D721Med (cell line): ENCODE measurements at places on chromosomes 1 and 21.

DNA sequence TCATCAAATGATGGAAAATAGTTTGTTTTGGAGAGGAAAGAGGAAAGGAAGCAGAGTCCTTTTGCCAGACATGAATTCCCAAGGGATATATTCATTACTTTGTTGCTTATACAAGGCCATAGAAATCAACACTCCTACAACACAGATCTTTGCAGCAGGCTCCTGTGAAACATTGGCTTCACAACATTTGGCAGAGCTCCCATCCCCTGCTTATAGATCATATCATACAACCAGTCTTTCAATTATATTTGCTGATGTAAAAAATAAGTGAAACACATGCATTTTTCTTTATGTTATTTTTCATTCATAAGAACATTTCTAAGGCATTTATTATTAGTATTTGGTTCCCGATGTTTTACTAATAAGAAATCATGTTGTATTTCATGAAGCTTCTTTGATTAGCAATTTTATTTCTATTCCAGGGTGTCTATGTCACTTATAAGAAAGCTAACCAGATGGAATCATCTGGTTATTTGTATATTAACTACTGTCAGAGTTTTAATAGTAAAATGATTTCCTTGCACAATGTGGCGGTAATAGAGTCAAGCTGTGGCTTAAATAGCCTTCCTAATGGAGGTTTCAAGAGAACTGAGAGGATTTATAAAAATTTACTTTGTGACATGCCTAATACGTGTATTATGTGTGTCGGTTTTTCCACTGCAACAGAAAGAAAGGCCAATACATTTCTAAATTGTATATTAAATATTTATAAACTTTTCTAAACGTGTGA is 470.3 kb upstream of the NCAM2 start:
- no peak for DNase-seq

DNA sequence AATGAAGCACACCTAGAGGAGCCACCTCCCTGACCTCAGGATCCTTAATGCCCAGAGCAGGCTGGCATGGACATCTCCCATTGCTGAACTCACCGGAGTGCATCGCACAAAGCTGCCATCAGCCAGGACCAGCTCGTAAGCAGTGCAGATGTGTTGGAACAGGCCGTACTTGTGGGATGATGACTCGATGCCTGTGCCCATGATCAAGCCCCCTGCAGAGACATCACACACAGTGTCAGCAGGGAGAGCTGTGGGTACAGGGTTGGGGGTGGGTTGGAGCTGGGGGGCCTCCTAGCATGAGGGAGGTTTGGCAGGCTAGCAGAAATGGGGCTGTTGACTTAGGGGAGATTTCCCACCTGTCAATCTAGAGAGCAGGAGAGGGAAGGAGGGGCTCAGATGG is 12.0 kb downstream of the DHCR24 start:
- no peak for DNase-seq

- peak; percentile 76 for DNase-seq
These were observed 3.4 kb downstream of the KIF21B start for GRCh38 chr1:201020040-201020591.

DNA sequence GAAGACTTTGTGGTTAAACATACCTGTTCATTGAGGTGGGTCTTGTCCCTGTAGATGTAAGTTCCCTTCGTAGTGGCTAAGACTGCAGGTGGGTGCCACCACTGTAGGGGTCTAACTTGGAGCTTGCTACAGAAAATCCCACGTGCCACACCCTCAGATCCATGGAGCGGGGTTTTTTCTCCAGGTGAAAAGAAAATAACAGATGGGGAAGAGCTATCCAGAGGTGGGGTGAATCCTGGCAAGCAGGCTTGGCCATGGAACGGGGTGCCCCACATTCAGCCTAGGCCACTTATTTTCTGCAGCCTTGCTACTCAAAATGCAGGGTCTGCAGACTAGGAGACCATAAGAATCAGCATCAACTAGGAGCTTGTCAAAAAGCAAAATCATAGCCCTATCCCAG is 24.0 kb downstream of the EXOC8 start:
- DNase-seq, result no peak

GRCh38 chr1:212621043-212621948 is 12.7 kb downstream of the ATF3 start:
- no peak for DNase-seq

- no peak for DNase-seq
These were observed 39.3 kb downstream of the L1TD1 start for GRCh38 chr1:62233926-62234450.

DNA sequence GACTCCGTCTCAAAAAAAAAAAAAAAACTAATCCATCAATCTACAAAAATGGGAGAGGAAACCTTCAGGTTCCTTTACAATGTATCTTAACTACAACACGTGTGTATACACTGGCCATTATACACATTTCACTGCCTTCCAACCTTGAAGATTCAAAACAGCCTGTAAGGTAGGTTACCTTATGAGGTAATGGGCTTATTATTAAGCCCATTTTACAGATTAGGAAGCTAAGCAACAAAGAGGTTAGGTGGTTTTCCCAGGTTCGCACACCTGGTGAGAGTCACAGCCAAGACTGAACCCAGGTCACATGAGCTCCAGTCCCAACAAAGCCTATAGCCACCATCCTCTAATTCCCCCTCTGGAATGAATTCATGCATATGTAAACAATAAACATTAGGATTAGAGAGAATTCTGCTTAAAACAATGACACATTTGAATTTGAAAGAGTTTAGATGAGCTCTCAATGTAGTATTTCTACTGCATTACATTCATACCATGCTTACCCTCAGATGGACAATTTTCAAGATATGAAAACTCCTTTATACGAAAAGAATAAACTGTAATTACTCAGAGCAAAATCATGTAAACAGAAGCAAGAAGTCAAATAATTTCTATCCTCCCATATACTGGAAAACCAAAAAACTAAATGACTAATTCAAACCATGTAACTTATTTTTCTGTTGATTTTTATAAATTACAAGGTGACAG is 54.8 kb downstream of the EIF4G3 start:
- no peak for DNase-seq

DNA sequence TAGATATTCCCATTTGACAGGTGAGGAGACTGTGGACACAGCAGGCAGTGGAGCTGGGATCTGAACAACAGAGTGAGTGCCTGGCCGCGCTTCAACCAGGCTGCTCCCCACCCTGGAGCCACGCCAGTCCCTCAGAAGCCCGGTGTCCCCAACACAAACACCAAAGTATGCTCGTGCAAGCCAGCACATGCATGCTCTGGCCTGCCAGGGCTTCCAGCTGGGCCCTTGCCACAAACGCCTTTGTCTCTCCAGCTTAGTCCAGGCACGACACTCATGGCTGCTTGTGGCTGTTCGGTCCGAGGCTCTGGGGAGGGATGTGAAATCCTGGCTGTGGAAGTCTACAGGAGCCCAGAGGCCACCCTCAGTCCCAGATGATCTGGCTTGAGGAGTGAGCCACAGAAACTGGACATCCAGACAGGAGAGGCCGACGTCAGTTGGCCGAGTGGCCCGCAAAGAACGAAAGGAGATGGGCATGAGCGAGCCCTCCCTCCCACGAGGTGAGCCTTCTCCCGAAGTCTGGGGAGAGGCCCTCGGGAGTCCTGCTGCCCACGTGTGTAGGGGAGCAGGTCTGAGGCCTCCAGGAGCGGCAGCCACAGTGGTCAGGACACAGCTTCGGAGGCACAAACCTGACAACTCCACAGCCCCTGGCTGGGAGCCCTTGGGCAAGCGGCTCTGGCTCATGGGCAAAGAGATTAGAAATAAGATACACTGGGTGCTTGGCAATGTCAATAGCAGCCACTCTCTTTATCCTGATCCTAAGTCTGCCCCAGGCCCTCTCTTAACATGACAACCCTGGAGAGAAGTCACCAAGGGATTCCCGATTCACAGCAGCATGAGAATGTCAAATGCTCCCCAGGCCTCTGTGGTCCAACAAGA is 117.1 kb upstream of the IFFO2 start:
- no peak for DNase-seq

DNA sequence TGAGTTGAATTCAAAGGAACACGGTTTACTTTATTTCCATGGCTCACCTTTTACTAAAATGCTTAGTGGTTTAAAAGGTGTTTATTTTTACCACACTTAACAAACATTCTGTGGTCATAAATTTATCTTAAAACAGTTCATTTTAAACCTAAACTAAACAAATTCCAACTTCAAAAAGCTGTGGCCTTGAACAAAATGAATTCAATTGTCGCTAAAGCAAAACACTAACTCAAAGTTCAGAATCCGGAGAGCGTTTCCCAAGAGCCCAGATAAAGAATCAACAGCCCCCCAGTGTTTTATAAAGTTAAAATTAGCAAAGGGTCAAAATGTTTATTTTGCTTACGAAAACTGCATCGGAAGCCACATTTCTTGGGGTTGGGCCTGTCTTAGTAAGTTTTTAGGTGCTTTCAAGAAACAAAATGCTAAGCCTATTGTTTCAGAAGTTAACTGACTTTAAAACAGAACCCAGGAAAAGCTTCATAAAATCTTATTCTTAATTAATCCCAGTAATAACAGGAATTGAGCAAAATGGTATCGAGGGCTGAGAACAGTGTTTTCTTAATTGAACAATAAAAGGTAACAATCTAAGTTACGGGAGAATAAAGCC is 1.3 kb downstream of the PUM1 start:
- DNase-seq, result no peak

- DNase-seq, result no peak
These were observed 103.7 kb downstream of the COQ8A start for GRCh38 chr1:227043755-227044154.

GRCh38 chr21:35149698-35150097 is 100.6 kb upstream of the RUNX1 start:
- no peak for DNase-seq

GRCh38 chr1:72283307-72284083 is 1.2 kb upstream of the NEGR1 start:
- DNase-seq, result no peak

DNA sequence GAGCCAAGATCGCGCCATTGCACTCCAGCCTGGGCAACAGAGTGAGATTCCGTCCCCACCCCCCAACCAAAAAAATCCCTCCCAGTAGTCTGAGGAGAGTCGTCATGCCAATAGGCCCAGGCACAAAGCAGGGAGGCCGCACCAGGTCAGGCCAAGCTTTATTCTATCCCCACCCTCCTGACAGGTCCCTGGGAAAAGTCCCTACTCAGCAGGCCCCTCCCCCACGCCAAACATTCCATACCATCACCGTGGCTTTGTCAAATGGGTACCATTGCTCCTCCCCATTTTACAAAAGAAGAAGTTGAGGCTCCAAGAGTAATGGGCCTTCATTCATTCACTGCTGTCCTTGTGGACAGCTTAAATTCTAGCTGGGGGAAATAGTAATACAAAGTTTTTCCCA is 5.3 kb downstream of the GPR3 start:
- DNase-seq, result no peak

GRCh38 chr1:115677565-115677964 is 35.8 kb downstream of the VANGL1 start:
- no peak for DNase-seq

DNA sequence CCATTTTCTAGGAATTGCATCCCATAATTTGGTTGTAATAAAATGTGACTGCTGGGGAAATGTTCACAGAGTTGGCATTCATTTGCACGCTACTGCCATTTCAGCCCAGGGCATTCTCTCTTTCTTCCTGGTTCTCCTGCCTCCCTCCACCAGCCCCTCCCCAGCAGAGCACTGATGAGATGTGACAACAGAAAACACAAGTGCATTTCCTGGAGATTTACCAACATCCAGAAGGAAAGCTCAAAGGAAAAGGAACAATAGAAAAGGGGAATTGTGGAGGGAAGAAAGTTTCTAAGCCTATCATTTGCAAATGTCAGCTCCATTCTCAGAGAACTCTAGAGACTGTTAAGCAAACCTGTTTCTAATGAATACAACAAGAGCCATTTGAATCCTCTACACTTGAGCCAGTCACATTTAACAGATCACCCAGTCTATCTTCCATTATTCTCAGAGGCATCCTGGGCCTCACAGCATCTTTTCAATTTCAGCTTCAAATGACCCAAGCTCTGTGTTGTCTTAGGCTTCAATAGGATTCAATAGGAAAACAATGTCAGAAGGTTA is 395.6 kb upstream of the PBX1 start:
- DNase-seq, result no peak

DNA sequence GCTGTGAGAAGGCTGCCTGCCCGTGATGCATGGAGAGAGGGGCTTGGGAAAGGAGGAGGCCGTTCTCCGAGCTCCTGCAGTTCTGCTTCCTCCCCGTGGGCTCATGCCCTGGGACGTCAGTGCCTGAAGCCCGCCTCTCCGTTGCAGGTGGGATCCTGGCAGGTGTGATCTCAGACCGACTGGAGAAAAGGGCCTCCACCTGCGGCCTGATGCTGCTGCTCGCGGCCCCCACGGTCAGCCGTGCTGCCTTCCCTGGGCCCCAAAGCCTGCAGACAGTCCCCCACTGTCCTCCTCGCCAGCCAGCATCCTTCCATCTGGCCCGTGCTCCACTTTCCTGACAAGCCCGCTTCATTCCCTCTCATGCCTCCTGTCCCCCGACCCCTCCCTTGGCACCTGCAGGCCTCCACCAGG is 50.9 kb downstream of the SLC37A1 start:
- DNase-seq, result no peak

- DNase-seq, result no peak
These were observed 2.8 kb upstream of the INPP5B start for GRCh38 chr1:37949524-37950152.

- DNase-seq, result no peak
These were observed 127.2 kb downstream of the AJAP1 start for GRCh38 chr1:4781646-4782045.

DNA sequence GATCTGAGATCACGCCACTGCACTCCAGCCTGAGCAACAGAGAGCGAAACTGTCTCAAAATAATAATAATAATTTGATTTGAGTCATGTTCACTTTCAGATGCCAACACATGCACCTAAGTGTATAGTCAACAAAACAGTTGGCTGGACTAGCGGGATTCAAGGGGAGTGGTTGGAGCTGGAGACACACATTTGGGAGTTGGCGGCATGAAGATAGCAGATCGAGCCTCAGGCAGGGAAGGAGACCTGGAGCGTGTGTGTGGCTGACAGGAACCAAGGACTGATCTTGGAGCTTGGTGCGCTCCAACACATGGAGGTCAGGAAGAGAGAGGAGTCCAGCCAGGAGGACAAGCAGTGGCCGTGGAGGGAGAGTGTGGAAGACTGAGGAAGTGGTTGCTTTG is 14.6 kb upstream of the PGD start:
- no peak for DNase-seq

DNA sequence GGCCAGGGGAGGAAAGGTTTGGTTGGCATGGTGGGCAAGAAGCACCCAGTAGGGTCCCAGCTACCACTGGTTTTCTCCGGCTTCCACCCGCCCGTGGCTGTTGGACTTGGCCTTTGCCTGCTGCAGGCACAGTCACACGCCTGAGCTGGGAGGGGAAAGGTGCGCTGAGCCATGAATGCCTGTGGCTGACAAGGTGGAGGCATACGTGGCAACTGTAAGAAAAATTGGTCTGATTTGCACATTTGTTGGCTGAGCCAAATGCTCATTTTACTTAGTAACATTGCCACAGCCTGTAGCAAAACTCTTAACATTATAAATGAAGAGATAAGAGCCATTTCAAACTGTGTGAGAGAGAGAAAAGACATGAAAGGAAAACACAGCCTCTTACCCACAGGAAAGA is 191.6 kb downstream of the PTPRC start:
- no peak for DNase-seq

DNA sequence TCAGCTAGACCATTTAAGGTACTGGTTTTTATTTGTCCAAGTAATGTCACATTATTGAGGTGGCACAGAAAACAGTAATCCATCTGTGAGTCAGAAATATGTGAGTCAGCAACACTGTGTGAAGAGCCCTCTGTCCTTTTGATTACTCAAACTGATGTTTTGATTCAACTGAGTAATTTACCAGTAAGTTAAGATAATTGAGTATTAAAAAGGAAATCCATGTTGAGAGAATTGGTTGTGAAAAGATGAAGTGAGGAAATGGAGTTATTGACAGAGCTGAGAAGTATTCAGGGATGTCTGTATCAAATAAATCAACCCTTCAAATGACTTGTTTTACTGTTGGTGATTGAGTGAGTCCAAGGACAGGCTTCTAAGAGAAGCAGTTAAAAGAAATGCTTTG is 302.7 kb upstream of the SGIP1 start:
- no peak for DNase-seq
